ENCODE measurements at places on chromosomes 3 and 15. TPM values are rescaled to one million over a fixed set of nuclear protein-coding genes. Genes with fewer than 3 reads are reported as not detected.

- DNase-seq = no peak
Observed at GRCh38 chr3:119826711-119827608, 45.1 kb downstream of the NR1I2 start.

Gene LTF
- not detected for polyA plus RNA-seq

DNA sequence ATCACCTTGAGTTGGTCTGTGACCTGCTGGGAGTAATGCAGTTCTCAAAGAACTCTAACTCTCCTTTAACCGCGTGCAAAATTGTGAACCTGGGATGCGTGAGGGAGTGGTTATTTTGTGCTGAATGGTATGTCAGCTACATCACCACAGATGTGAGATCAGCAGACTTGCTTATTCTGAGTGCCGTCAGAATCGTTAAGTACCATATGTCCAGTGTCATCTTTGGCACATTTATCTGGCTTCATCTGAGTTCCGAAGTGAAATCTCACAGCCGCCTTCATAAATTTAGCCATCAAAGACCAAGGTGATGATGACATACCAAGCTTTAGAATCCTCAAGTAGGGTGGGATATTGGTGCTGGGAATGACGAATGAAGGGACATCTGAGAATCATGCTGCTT lies 347.2 kb upstream of the TPRG1 start:
- no peak for DNase-seq

DNA sequence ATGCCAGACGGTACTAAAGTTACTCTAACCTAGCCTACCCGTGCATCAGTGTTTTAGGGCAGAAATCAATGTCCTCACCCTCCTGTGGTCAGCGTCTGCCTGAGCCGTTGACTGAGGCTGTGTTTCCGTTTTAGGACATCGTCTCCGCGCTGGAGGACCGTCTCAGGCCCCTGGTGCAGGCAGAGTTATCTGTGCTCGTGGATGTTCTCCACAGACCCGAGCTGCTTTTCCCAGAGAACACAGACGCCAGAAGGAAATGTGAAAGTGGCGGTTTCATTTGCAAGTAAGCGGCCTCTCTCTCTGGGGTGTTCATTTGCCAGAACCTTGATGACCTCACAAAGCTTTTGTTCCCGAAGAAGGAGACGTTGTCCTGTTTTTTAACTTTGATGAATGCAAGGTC lies 217.0 kb downstream of the ITPR1 start:
- no peak for DNase-seq

- no peak for DNase-seq
Observed at GRCh38 chr3:78022232-78022631, 982.3 kb downstream of the ROBO2 start.

DNA sequence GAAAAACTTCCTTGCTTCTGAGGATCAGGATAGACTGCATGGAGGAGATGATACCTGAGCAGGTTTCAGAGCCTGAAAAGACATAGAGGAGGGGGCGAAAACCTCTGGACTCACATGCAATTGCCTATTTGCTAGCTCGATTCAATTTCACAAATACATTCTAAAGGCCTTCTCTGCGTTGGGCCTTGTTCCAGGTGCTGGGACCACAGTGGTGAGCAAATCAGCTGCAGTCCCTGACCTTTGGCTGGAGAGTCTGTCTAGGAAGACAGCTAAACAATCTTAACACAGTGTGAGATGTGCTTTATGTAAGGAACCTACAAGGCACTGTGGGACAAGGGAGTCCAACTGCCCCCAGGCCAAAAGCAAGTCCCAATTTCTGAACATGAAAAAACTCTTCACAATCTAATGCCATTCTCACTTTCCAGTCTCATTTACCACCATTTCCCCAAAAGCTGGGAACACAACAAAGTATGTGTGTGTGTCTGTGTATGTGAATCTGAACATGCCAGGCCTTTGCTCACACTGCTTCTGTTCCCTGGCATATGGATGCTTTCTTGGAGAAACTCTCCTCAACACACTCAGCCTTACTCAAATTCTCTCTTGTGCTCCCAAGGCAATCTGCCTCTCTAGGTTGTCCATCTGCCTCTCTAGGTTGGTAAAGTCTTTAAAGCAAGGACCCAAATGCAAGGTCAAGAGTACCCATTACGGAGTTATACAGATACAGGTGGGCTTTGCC lies 2.1 kb upstream of the PCCB start:
- no peak for DNase-seq

Gene PLCL2
- polyA plus RNA-seq = 94.9 TPM

- DNase-seq = no peak
Observed at GRCh38 chr15:58264053-58264971, 126.1 kb downstream of the AQP9 start.

DNA sequence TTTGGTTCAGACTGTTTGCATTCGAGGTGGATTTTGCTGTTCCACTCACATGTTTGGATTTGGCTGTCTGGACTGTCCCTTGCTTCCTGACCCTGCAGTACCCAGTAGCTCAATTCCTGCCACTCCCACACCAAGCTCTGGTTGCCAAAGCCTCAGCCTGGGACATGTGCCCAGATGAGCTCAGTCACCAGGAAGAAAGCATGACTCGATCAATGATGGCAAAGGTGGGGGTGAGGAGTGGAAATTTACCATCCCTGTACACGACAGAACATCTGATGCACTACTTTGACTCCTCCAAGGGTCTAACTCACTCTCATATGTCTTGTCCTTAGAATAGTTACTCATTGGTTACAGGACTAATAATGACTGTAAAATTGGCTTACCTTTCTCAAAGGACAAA lies 45.2 kb downstream of the ZNF385D start:
- no peak for DNase-seq

Gene TEX55
- not detected for polyA plus RNA-seq

DNA sequence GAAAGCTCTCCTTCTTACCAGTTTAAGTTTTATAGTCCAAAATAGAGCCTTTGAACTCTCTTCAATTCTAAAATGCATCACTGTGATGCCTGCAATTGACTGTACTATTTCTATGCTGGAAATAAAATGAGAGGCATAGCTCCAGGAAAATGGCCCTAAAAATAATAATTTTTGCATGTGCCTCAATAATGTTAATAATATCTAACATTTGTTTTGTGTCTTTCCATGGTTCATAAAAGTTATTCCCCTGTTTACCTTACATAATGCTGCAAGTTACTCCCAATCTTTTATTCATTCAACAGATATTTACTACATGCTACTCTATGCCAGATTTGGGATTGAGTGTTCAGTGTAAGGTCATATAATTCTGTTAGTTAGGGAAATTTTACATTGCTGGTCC lies 574.0 kb downstream of the RBMS3 start:
- DNase-seq = no peak

- no peak for DNase-seq
Observed at GRCh38 chr3:180180795-180181194, 144.1 kb upstream of the PEX5L start.

DNA sequence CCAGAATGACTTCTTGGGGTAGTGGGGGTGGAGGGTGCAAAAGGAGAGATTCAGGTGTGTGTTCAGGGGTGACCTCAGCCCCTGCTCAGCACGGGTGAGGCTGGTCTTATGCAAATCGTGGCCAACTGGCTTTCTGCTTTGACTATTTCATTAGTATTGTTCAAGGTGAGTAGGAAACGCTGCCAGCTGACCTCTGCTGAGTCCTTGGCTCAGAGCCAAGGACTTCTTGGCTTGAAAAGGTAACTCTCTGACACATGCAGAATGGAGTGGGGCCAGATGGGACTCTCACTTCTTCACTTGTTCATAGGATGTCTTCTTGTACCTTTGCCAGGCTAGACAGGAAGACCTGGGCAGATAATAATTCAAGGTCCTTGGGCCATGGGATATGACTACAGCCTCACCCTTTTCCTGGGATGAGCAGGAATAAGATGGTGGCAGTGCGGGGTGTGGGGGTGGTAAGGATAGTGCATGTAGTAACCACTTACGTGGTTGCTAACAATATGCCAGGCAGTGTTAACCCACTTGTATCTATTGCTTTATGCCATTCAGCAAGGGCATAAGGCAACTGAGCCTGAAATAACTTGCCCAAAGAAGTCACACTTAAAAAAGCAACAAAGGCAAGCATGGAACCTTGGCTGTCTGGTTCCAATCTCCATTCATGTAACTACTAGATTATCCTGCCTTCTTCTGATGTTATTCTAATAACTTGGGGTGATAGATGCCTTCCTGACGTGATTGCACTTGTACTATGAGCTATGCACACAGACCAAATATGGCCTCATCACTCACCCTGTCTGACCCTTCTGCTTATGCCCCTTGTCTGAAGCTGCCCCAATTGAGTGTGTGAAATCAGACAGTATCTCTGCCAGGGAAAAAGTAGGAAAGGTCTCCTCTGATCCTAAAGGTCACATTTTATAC lies 193.1 kb downstream of the NR1D2 start:
- DNase-seq = no peak

GRCh38 chr3:134054881-134055280 lies 25.2 kb upstream of the SLCO2A1 start:
- DNase-seq = no peak

Gene C3orf49
- not detected for polyA plus RNA-seq

Gene KCNMB2
- polyA plus RNA-seq = not detected

DNA sequence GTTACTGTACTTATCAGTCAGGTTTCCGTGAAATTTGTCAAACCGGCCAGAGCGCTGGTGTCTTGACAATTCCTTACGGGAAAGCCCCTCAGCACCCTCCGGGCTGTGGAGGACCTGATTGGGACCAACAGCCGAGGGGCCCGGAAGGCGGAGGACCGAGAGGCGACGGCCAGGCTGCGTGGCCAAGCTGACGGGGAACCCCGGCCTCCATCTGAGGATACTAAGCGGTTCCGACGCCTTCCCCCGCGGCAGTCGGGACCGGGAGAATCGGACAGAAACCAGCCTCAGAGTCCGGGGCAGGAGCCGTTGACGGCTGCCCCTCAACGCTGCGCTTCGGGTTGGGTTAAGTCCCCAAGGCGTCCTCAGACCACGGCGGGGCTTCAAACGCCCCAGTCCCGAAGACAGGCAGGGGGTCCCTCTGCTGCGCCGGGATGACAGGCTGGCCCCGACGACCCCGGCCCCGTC lies 499 bp downstream of the ALDH1A2 start:
- no peak for DNase-seq

Gene ABHD2
- polyA plus RNA-seq = 22.9 TPM

Gene EPB42
- not detected for polyA plus RNA-seq

DNA sequence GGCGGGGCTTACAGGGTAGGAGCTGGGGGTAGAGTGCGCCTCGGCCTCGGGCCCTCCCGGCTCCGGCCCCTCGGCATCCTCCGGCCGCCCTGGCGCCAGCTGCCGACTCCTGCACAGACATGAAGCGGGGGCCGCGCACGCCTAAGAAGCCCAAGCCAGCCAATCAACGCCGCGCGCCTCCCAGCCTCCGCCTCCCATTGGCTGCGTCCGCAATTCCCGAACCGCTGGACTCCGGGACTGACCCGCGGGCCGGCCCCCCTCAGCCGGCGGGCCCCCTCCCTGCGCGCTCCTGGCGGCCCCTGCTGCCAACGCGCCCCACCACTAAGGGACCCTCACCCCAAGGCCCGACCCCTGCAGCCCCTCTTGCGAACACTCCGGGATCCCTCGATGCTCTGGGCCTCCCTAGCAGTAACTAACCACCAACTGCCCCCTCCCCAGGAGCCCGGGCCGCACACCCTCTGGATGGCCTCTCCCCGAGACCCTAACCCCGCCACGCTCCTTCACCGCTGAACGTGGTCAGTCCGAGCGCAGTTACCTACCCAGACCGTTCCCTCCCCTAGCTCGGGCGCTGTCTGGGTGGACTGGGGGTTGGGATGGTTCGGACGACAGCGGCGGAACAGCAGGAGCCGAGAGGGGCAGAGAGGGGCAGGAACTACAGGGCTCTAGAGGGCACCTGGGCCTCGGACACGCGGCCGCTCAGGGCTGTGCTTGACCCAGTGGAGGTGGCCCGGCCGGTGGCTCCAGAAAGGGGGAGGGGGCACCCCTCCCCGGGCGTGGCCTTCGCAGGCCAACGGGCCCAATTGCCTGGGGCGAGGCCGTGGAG lies 5.0 kb downstream of the GATA2 start:
- DNase-seq = no peak

DNA sequence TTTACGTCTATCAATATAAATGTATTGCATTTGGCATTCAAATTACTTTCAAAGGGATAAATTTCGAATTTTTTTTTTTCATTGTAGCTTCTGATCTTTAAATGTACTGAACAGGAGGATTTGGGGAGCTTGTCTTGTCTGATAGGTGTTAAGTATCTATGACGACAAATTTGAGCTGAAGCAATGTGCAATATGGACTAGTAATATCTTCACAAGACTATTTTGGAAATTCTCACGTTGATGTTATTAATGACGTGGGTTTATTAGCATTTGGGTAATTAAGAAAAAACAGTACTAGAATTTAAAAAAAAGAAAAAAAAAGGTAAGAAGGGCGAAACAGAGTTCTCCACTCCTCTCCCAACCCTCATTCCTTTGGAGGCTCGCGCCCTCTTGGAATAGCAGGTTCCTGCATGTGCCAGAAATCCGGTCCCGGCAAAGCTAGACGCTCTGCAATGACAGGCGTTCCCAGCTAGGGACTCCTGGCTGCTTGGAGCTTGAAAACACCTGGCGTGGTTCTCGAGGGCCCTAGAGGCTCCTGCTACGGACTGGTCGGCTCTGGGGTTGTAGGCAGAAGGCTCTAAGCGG lies 648 bp upstream of the P2RY1 start:
- DNase-seq = no peak

DNA sequence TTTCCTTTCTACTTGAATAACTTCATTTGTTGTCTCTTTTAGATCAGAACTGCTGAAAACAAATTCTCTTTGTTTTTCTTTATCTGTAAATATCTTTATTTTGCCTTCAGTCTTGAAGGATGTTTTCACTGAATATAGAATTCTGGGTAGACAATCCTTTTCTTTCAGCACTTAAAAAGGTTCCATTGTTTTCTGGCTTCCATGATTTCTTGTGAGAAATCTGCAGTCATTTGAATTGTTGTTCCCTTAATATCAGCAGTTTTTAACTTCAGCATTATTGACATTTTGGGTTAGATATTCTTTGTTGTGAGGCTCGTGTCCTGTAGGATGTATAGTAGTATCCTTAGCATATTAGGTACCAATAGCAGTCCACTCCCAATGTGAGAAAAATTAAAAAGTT lies 65.8 kb downstream of the SV2B start:
- DNase-seq = no peak

DNA sequence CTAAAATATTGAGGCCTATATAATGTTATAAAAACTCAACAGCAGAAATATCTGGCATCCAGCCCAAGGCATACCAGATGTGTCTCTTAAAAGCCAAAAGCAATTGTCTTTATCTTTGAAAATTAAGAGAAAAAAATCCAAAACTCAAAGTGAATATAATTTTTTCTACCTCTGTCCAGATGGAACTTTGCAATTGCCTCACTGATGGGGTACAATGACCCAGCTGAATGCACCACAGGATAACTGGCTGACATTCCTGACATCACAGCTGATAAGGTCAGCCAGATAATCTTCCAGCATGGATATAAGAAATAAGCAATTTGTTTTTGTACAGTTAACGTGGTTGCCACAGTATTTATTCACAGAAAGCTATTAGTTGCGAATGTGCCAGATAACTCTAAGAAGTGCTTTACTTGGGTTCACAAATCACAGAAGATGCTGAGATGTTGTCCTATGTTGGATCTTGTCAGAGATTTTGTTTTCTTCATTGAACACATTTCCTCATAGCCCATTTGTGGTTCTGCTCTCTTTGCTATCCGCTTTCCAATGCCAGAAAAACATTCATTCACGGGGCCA lies 566.9 kb upstream of the CCDC54 start:
- no peak for DNase-seq

Gene CALML4
- polyA plus RNA-seq = 0.40 TPM

- no peak for DNase-seq
Observed at GRCh38 chr3:121835465-121835801, 424 bp downstream of the EAF2 start.
